Activated CD4-positive, CD25-positive, alpha-beta regulatory T cell treated with anti-CD3 and anti-CD28 coated beads, Interleukin-2, amount 50 U/mL, for 24 hours (primary cell): ENCODE measurements at places on chromosomes 16 and 17.
A peak's percentile ranks its signal among the peaks of the same experiment; 100 is the strongest.

GRCh38 chr17:83099570-83100181, 20.3 kb downstream of the METRNL start:
- peak; percentile 9 for ATAC-seq

GRCh38 chr16:67547423-67548264, 14.7 kb upstream of the CTCF start:
- ATAC-seq: peak; percentile 12

- no peak for ATAC-seq
These were observed 440.4 kb downstream of the SOX9 start for GRCh38 chr17:72561266-72561665.

DNA sequence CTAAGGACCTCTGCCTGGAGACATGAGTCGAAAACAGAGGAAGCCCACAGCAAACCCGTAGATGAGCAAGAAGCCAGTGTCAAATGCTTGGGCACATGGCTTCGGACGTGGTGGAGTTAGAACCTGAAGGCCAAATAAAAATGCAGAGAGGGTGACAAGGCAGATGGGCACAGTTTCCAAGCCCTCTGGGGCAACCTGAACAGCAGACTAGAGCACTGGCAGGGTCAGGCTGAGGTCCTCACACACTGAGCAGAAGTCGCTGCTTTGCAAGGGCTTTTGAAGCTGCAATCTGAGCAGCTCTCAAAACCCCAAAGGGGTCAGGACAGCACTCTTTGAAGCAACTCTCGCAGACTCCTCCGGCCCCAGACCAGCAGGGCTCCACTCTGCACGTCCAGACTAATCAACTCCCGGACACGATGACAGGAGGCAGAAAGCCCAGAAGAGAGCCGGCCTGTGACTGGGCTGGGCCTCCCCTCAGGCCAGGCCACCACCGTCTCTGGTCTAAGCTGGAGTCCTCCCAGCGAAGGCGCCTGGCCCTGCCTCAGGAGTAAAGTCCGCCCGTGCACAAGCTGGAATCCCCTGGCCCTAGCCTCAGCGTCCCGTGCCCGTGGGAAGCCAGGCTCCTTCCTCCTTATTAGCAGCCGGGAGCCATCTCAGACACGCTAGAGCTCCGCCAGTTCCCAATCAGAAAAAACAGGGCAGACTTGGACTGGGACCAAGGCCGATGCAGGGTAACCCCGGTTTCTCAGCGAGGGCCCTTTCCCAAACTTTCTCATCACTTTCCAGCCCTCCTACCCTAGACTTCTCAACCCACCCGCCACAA, 924 bp downstream of the SMARCD2 start:
- ATAC-seq: no peak

DNA sequence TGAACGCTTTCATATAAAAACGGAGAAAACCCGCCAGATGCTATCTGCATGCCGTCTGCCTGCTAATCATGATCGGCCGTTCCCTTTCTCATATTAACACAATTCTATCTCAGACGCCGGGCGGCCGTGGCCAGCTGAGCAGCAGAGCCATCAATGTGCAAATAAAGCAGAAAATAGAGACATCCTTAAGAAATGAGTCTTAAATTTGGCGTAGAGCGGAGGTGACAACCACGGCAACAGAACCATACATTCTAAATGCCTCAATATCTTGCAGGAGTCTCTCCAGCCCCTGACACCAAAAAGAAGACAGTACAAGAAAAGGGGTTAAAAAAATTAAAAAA, 2.7 kb upstream of the IRX5 start:
- no peak for ATAC-seq

DNA sequence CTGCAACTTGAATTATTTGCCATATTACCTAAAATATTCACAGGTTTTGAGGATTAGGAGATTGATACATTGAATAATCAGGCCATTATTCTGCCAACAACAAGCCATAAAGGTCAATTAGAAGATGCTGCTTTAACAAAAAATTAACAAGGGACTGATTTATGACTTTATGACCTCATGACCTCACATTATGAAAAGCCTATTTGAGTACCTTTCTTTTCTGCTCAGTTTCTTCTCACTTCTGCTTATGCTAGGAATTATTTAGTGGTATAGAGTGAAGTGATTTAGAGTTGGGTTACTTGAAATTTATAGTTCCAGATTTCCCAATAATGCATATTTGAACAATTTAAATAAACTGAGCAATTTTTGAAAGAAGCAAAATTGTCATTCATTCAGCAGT, 121.6 kb downstream of the CHD9 start:
- ATAC-seq: no peak

- no peak for ATAC-seq
These were observed 32.6 kb downstream of the WNT9B start for GRCh38 chr17:46883871-46884520.

- ATAC-seq: no peak
These were observed 17.3 kb downstream of the MPHOSPH6 start for GRCh38 chr16:82152641-82153112.

- no peak for ATAC-seq
These were observed 228.2 kb upstream of the GSE1 start for GRCh38 chr16:85384833-85385462.

DNA sequence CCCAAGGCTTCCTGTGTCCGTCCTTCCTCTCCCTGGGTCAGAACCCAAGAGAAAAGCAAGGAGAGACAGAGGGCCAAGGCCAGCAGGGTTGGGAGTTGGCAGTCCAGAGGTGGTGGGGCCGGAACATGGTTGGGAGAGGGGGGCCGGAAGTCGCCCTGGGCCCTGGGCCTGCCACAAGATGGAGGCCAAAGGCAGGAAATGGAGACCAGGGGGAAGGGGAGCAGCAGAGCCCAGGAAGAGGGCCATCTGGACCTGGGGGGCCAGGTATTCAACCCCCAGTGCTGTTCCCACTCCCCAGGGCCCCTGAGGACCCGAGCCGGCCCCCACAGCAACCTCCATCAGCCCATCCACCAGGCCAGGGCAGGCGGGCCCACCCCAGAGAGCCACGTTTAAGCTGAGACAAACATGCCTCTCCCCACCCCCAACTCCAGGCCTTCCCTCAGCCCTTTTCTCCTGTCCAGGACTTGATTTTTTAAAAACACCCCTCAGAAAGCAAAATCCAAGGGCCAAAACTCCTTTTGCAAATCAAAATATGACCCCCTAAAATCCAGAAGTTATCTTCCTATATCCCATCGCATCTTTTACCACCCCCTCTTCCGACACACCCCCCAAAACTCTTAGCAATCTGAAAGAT, 4.4 kb upstream of the BCL6B start:
- no peak for ATAC-seq

- no peak for ATAC-seq
These were observed 1.2 kb upstream of the NARF start for GRCh38 chr17:82457073-82457928.

- ATAC-seq: no peak
These were observed 81.6 kb downstream of the SEC14L1 start for GRCh38 chr17:77222356-77222755.

DNA sequence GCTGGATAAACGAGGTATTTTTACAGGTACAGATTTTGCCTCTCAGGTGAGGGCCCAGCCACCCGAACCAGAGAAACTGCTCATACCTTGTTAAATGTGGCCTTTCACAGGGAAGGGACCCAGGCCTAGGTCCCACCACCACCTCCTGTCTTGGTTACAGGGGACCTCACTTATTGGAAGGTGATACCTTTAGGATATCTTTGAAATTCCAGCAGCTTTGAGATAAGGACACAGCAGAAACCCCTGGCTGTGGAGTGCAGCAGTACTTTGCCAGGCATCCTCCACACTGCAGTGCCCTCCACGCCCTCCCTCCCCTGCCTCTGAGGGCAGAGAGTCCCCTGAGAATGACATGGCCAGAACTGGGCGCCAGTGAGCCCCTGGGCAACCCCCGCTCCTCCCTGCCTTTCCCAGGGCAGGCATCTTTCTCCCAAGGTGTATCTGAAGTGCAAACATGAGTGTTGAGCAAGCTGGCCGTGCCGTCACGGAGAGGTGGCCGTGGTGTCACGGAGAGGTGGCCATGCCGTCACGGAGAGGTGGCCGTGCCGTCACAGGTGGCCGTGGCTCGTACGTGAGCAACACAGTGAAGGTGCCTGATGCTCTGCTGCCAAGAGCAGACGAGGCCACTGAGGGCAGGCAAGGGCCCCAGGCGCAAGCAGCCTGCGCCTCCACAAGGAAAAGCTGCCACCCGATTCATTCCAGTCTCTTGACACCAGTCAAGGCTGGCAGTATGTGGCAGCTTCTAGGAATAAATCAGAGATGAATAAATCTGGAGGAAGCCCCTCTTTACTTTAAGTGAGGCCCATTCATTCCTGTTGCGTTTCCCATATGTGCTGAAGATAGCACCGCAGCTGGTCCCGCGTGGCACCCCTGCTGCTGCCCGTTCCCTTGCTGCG, 134.5 kb upstream of the CHMP6 start:
- ATAC-seq: no peak

DNA sequence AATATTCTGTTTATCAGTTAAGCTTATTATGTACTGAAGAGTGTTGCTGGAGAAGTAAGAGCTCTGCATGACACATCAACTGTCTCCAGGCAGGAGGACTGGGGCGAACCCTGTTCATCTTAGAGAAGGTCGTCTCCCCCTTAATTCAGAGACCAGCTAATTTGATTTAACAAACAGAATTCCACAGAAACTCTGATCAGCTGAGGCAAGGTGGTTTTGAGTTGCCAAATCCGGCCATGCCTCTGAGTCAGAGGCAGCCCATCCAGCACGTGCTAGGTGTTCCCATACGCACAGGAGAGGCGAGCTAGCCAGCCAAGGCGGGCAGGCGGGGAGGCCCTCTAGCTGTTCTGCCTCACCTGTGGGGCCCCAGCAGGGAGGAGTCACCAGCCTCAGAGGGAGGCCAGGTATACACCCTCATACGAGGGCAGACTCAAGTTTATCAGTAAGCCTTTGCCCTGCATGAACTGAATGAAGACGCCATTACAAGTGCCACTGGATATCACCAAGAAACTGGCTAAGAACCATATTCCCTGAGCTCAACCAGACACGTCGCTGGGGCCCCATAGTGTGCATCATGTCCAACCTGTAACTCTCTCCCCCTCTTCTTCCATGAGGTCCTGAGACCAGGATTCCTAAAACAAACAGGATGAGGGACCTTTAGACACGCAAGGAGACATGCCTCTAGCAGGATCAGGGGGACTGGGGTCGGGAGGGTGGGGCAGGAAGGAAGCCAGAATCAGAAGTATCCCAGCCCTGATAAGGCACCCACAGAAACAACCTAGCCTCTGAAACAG, 25.7 kb downstream of the STAT5A start:
- ATAC-seq: no peak

- no peak for ATAC-seq
These were observed 27.1 kb downstream of the ADAM11 start for GRCh38 chr17:44785921-44786320.

- ATAC-seq: peak; percentile 38
These were observed 97.6 kb downstream of the MRM3 start for GRCh38 chr17:879546-880442.

DNA sequence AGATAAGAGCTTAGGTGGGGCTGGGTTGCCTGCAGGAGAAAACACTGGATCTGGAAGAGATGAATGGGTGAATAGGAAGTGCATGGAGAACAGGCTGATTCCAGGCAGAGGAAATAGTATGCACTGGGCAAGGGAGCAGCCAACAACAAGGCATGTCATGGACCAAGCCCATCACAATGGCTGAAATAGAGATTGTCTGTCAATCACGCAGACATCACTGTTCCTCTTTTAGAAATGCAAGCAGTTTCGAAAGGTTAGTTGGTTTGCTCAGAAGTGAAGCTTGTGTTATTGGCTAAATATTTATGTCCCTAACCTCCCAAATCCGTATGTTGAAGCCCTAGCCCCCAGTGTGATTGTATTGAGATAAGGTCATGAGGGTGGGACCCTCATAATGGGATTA, 621.7 kb upstream of the CDH11 start:
- ATAC-seq: no peak

DNA sequence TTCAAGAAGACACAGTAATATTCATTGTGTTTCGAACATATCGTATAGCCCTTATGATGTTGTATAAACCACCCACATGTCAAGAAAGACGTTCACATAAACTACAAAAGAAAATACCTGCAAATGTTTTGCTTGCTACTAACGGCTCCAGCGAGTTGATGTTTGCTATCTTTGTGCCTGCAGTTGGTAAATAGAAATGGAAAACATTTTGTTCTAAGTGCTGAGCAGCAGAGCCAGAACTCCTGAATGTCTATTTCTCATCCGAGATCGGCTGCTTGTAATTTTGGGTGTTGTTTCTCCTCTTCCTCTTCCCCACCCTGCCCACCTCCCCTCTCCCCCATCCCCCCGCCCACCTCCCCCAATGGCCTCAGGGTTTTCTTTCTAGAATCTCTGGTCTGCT, 5.0 kb downstream of the SYT17 start:
- no peak for ATAC-seq

GRCh38 chr17:3973495-3974137, 9.4 kb upstream of the ATP2A3 start:
- no peak for ATAC-seq

GRCh38 chr17:41739661-41740352, 5.4 kb upstream of the HAP1 start:
- ATAC-seq: no peak

- no peak for ATAC-seq
These were observed 584 bp downstream of the PMP22 start for GRCh38 chr17:15264542-15264941.

- ATAC-seq: no peak
These were observed 17.3 kb downstream of the UTS2R start for GRCh38 chr17:82388922-82389283.

DNA sequence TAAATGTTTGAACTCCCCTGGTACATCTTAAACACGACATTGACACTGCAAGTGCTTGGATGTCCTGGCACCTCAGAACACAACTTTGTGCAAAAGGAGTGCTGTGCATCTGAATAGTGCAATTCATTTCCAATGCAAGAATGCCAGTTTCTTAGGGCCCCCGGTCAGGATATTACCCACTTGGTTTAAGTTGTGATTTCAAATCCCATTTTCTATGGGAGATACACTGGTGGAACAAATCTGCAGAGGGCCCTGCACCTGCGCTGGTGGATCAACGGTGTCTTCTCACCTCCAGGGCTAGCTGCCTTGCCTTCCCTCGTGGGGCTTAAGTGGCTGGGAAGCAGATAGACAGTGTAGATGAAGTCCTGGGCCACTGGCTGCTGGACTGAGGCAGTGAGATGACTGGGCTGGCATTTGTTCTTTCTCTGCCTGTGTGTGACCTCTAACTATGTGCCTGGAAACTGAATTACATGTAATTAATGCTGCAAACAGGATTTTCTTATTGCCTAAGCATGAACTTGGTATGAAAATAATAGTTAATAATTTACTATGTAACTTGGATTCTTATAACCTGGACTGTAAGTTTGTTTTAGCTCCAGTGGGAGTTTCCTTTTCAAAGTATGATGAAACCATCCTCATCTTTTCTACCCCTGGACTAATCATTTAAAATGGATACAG, 20.9 kb downstream of the HAPSTR1 start:
- no peak for ATAC-seq
